ENCODE measurements at places on chromosomes 4 and X.

DNA sequence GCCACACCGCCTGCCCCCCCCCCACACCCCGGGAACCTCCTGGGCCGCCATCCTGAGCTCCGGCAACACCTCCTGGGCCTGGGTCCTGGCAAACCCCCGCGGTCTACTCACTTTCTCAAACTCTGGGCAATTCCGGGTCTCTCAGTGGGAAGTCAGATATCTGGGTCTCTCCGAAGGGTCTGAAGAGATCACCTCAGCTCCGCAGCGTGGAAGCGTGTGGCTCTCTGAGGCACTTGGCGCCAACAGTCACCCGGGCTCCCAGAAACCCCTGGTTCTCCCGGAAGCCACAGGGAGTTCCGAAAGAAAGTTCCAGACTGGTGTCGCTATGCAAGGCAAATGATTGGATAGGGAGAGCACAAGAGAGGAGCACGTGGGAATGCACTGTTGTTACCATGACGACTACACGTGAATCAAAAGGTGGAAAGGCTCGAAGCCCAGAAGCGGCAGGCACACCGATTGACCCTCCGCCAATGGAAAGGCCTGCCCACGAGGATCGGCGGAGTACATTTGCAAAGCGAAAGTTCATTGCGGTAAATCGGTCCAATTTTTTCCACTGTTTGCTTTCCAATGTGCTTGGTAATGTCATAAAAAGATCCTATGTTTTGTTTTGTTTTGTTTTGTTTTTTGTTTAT lies at the start of gene PNMA6E:
TSS of gene PNMA6E (minus strand) at position 218 of the 632 bp plus-strand sequence. CDS start 2,501 bp downstream, outside the sequence.
- no peaks in the 10 kb centered on the region for H3K27me3 ChIP-seq
- no peaks in the 10 kb centered on the region for H3K36me3 ChIP-seq
- H3K27ac ChIP-seq = no peak within 1 kb of the TSS
- DNase-seq = no peak
- no peak within 1 kb of the TSS for H3K4me3 ChIP-seq
- no peaks in the 10 kb centered on the region for H3K4me1 ChIP-seq

DNA sequence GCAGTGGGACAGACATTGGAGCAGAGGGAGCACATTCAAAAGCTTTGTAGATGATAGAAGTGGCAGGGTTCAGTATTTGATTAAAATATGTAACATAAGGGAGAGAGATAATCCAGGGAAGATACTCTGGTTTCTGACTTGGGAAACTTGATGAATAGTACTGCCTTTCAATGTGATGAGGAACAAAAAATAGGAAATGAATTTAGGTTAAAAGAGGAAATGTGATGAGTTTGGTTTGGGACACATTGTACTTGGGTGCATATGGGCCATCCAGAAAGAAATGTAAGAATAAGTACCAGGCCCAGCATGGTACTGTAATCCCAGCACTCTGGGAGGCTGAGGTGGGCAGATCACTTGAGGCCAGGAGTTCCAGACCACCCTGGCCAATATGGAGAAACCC lies 20.9 kb upstream of the NDNF start:
- H3K4me3 ChIP-seq = no peak overlapping the region
- no peaks in the 10 kb centered on the region for H3K36me3 ChIP-seq
- H3K4me1 ChIP-seq = no peaks in the 10 kb centered on the region
- no peak for DNase-seq
- no peaks in the 10 kb centered on the region for H3K27me3 ChIP-seq

- H3K27ac ChIP-seq = no peak overlapping the region
- no peak for DNase-seq
- H3K4me3 ChIP-seq = no peak overlapping the region
- no peaks in the 10 kb centered on the region for H3K27me3 ChIP-seq
- peaks cover 6% of the 10 kb centered on the region for H3K4me1 ChIP-seq
Observed at GRCh38 chrX:39616098-39616729, 481.5 kb downstream of the BCOR start.

GRCh38 chr4:6002492-6002833 lies 15.8 kb downstream of the C4orf50 start:
- no peaks in the 10 kb centered on the region for H3K27me3 ChIP-seq
- DNase-seq = no peak
- H3K4me1 ChIP-seq = no peaks in the 10 kb centered on the region
- no peak overlapping the region for H3K4me3 ChIP-seq
- no peaks in the 10 kb centered on the region for H3K36me3 ChIP-seq

- H3K27me3 ChIP-seq = no peaks in the 10 kb centered on the region
- no peak overlapping the region for H3K4me3 ChIP-seq
- no peaks in the 10 kb centered on the region for H3K36me3 ChIP-seq
- H3K27ac ChIP-seq = no peak overlapping the region
- no peak for DNase-seq
- H3K4me1 ChIP-seq = no peaks in the 10 kb centered on the region
Observed at GRCh38 chr4:123452616-123453015, 56.0 kb downstream of the SPRY1 start.

GRCh38 chrX:109952985-109953905 lies 49.7 kb upstream of the TMEM164 start:
- H3K4me1 ChIP-seq = no peaks in the 10 kb centered on the region
- no peak overlapping the region for H3K27ac ChIP-seq
- no peak for DNase-seq
- H3K27me3 ChIP-seq = no peaks in the 10 kb centered on the region
- no peaks in the 10 kb centered on the region for H3K36me3 ChIP-seq

DNA sequence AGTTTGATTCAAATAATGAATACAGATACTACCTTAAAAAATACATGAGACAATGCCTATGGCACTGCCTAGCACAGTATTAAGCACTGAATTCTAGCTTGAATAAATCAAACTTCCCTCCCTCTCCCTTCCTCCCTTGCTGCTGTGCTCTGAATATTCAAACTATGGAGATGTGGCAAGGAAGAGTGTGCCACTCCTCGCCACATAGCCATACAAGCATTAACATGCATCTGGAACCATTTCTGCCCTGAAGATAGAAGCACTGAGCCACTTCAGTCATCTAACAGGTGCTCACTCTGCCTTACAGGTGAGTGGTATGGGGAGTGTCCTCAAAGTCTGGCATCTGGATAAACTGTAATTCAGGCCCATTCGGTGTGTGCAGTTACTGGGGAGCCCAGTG lies 276.9 kb downstream of the ARHGAP24 start:
- no peaks in the 10 kb centered on the region for H3K4me1 ChIP-seq
- no peaks in the 10 kb centered on the region for H3K36me3 ChIP-seq
- H3K27ac ChIP-seq = no peak overlapping the region
- no peaks in the 10 kb centered on the region for H3K27me3 ChIP-seq

DNA sequence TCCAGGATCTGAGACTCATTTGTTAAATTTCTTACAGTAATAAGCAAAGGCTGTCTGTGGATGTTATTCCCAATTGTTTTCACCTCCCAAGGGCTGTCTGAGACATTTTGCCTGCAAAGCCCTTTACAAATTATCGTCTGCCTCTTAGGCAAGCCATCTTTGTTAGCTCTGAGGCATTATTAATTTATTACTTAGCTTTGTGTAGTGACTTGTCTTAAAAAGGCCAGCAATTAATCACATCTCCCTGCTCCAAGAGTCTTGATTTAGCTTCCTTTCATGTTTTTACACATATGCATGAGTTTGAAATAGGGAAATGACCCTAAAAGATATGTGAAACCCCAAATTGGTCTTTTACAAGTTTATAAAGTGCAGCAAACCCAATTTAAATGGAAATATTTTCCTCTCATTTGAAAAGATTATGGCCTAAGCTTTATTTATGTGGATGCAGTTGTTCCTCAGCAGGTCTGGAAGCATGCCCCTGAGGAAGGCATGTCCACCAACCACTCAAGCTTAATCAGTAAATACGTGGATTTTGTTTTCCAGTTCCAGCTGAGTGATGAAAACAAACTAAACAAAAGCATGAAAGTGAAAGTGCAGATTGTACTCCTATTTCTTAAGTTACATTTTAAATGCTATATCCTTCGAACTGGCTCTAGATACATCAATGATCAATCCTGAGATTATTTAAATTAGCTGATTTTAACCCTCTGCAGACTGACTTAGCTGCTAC lies 173.6 kb upstream of the LNX1 start:
- H3K4me3 ChIP-seq = no peak overlapping the region
- DNase-seq = no peak
- H3K4me1 ChIP-seq = no peaks in the 10 kb centered on the region
- no peaks in the 10 kb centered on the region for H3K36me3 ChIP-seq
- no peaks in the 10 kb centered on the region for H3K27me3 ChIP-seq

DNA sequence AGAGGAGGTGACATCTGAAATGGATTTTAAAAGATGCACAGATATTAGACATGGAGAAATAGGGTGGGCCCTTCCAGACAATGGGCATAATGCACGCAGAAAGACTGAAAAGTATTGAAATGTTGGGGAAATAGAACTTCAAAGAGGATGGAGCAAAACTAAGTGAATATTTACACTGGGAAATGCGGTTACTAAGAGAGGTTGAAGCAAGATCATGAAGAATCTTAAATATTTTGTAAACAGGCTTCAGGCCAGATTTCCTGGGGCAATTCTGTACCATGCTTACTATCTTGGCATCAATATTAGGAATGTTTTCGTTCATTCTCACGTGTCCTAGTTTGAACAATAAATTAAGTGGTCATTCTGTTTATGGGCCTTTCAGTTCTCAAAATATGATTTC lies 216.3 kb downstream of the ADAMTS3 start:
- no peaks in the 10 kb centered on the region for H3K36me3 ChIP-seq
- H3K4me1 ChIP-seq = no peaks in the 10 kb centered on the region
- DNase-seq = no peak
- H3K4me3 ChIP-seq = no peak overlapping the region
- no peaks in the 10 kb centered on the region for H3K27me3 ChIP-seq

DNA sequence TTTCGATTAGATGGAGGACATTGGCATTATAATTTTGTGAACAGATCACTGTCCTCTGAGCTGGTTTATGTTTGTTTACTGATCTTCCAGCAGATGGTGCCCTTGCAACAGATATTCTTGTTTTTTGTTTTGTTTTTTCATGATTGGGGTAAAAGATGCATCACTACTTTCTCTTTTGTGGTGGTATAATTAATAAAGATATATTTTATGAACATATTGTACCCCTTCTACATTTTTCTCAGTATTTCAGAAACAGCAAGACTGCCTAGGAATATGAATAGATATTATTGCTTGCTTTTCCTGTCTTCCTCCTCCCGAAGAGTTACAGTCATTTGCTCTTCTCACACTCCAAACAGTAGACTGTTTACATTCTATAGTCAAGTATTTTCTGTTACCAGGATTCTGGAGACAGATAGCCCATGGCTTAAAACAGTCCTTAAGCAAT lies 905.2 kb downstream of the TRAM1L1 start:
- no peak overlapping the region for H3K27ac ChIP-seq
- no peaks in the 10 kb centered on the region for H3K27me3 ChIP-seq
- H3K4me3 ChIP-seq = no peak overlapping the region
- no peaks in the 10 kb centered on the region for H3K4me1 ChIP-seq

- H3K27me3 ChIP-seq = no peaks in the 10 kb centered on the region
- no peaks in the 10 kb centered on the region for H3K36me3 ChIP-seq
- H3K27ac ChIP-seq = no peak overlapping the region
- no peak for DNase-seq
Observed at GRCh38 chr4:187479511-187479910, 516.1 kb upstream of the ZFP42 start.

- no peaks in the 10 kb centered on the region for H3K27me3 ChIP-seq
- no peaks in the 10 kb centered on the region for H3K4me1 ChIP-seq
- H3K27ac ChIP-seq = no peak overlapping the region
- no peak for DNase-seq
- H3K4me3 ChIP-seq = no peak overlapping the region
- no peaks in the 10 kb centered on the region for H3K36me3 ChIP-seq
Observed at GRCh38 chr4:52976523-52977230, 114.6 kb downstream of the RASL11B start.

GRCh38 chr4:84790769-84791565 lies 175.5 kb downstream of the WDFY3 start:
- no peak for DNase-seq
- H3K27me3 ChIP-seq = no peaks in the 10 kb centered on the region
- no peak overlapping the region for H3K27ac ChIP-seq
- no peaks in the 10 kb centered on the region for H3K4me1 ChIP-seq
- no peaks in the 10 kb centered on the region for H3K36me3 ChIP-seq
- no peak overlapping the region for H3K4me3 ChIP-seq

GRCh38 chr4:138674209-138674608 lies 341.4 kb upstream of the NOCT start:
- H3K27me3 ChIP-seq = no peaks in the 10 kb centered on the region
- no peaks in the 10 kb centered on the region for H3K36me3 ChIP-seq
- H3K4me3 ChIP-seq = no peak overlapping the region
- no peak overlapping the region for H3K27ac ChIP-seq

DNA sequence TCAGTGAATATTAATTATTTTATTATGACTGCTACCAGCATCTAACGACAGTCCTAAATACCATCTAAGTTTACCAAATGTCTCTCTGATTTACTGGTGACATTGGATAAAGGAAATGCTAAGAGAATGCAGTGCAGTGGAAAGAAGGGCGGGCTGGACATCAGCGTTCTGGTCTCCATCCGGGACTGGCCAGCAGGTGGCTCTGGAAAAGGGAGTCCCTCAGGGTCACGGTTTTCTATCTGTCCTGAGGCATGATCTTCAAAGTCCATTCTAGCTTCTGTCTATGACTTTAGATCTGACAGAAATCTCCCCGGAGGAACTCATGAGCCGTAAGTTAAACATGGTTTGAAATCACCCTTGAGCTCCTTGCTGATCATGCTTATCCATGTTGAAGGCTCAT lies 3.3 kb downstream of the TRIM2 start:
- H3K4me3 ChIP-seq = no peak overlapping the region
- no peak overlapping the region for H3K27ac ChIP-seq
- no peaks in the 10 kb centered on the region for H3K36me3 ChIP-seq
- no peak for DNase-seq
- H3K27me3 ChIP-seq = no peaks in the 10 kb centered on the region
